Vagina (tissue), 2 donors: ENCODE measurements at places on chromosomes 13 and 19. TPM values are rescaled to one million over a fixed set of nuclear protein-coding genes. Genes with fewer than 3 reads are reported as not detected.

- no peak for DNase-seq
Observed at GRCh38 chr19:38204728-38205127, 19.3 kb downstream of the DPF1 start.

GRCh38 chr19:55554741-55555152 is 9.4 kb upstream of the SBK3 start:
- DNase-seq = no peak

GRCh38 chr19:47241919-47242577 is 11.0 kb upstream of the BBC3 start:
- no peak for DNase-seq

DNA sequence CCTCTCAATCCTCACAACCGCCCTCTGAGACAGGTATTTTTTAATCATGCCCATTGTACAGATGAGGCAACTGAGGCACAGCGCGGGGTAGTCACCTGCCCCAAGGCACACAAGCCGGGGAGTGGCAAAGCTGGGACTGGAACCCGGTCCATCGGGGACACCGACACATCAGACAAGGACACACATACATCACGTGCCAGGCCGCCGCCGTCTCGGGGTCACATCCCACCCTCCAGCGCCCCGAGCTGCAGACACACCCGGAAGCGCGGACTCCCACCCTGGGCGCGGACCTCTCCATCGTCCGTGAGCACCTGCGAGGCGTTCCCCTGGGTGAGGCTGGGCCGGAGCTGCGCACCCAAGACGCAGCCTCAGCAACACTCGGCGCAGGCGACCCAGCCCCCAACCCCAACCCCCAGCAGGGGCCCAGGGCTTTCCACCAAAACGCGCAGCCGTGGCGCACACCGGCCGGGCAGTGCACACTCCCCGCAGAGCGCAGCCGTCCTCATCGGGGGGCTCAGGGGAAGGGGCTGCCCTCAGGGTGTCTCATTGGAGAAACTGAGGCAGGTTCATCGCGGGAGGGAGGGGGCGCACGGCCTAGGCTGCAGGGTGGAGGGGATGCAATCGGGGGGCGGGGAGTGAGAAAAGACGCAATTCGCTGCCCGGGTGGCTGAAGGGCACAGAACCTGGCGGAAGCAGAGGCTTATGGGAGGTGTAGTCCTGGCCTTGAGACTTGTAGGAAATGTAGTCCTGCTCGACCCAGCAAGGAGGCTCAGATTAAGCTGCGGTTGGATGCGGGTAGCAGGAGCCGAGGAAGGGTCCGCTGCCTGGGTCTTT is 1.9 kb upstream of the LMTK3 start:
- no peak for DNase-seq

DNA sequence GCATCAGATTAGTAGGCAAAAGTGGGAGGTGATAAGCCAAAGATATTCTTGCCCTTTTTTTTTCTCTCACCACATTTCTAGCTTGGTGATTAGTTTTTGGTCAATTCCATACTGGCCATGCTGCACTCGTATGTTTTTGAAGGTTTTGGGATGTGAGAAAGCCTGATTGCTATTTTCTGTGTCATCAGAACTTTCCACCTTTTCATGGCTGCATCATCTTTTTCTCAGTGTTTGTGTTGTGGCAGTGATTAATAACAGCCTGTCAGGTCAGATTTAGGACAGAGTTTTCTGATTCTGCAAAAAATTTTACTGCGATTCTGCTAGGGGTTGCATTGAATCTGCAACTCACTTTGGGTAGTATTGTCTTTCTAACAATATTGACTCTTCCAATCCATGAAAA is 32.9 kb downstream of the PSG1 start:
- DNase-seq = no peak

DNA sequence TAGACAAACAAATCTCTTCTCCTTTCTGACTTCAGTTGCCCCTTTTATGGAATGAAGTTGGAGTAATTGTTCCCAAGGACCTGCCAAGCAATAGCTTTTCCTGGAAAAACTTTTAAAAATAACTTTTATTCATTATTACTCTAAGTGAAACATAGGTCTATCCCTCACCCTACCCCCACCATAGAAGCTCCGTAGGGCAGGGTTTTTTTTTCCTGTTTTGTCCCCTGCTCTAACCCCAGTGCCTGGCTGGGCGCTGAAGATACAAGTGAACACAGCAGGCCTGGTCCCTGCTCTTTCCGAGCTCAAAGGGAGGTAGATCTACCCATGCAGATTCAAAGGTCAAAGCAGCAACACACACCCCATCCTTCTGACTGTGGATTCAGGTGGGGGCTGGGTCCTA is 8.7 kb upstream of the GNG8 start:
- DNase-seq = no peak

GRCh38 chr19:36111200-36111539 is 227 bp downstream of the OVOL3 start:
- DNase-seq = no peak

DNA sequence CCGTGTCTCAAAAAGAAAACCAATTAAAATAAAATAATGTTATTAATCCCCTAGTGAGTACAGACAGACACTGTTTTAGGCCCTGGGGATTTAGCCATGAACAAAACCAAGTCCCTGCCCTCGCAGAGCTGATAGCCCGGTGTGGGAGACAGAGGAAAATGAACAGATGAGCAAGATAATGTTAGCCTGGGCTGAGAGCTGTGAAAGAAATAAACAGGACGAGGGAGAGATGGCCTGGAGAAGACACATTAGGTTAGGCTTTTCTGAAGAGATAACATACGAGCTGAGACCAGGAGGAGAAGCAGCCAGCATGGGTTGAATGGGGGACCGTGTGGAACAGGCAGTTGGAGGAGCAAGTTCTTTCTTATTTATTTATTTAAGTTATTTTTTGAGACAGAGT is 9.0 kb downstream of the RELB start:
- DNase-seq = no peak

GRCh38 chr19:34961775-34962686 is 2.0 kb downstream of the ZNF792 start:
- DNase-seq = no peak

DNA sequence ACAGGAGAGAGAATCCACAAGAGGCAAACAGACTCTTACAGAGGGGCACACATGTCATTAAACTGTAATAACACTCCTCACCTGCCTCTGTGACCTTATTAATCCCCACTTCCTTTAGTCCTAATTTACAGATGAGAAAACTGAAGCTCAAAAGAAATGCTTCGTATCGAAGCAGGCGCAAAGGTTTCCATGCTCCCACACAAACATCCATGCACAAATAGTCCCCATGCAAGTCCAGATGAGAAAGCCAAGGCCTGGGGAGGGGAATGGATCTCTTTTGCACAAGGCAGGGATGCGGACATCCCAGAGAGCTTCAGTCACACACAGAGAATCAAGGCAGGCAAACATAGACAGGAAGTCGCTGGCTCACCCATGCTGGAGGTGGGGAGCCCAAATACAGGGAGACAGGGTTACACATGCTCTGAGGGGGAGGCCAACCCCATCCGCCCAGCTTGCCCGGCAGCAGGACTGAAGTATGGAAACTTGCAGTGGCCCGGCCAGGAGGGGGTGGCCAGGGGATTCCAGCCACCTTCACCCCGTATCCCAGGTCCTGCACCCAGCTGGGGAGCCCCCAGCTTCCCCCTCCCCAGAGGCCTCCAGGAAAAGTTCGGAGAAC is 468 bp downstream of the S1PR5 start:
- no peak for DNase-seq

DNA sequence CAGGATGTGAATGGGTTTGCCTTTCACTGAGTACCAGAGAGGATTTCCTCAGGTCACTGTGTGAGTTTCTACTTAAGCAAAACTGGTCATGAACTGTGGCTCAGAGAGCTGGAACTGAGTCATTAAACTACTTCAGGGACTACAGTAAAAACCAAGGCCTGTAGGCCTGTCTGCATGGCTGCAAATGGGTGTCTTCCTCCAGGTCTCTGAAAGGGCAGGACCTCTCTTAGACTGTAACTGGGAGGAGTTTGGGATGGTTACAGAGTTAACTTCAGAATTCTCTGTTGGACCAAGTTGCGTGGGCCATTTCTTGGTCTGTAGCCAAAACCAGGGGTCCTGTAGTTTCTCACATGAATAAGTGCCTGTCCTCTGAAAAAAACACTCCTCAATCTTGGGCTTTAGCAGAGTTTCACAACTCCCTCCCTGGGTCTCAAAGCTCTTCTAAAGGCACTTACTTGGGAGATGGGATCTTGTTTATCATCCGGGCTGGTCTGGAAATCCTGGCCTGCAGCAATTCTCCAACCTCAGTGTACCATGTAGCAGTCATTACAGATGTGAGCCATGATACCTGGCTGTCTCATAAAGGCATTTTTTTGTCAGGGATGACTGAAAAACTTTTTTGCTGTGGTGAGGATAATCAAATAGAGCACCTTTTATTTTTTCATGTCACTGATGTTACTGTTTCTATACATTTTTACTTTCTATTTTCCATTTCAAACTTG is 19.7 kb downstream of the ZNF714 start:
- no peak for DNase-seq

GRCh38 chr19:47280183-47280797 is 5.6 kb downstream of the INAFM1 start:
- no peak for DNase-seq

DNA sequence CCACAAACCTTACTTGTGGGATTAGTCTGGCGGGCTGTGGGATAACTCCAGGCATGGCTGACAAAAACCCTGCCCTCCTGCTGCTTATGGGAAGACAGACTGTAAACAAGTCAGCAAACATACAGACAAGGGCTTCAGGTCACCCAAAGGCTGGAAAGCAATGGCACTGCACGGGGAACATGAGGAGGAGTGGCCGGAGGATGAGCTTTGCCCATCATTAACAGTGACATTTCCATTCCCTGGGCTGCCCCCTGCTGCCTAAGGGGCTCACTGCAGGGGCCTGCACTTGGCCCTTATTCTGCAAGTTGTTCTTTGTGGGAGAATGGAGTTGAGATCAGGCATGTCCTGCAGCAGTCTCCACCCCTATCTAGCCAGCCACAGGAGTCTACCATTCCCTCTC is 91.3 kb downstream of the UQCRFS1 start:
- DNase-seq = no peak

DNA sequence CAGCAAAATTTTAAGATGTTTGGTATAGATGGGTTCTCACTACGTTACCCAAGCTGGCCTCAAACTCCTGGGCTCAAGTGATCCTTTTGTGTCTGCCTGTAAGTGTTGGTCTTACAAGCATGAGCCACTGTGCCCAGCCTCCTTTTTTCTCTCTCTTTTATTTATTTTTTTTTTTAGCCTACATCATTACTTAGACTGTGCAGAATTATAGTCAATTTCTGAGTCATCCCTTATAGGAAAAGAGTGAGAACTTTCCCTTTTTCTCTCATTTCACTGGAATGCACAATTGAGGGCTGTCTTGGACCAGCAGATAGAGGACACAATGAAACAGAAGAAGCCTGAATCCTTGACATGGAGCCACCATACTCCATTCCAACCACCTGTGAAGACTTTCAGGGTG is 13.3 kb downstream of the TSKS start:
- no peak for DNase-seq

The BICRA gene
- 5.2 TPM for total RNA-seq

The SLITRK6 gene
- total RNA-seq = 0.74 TPM

The HAUS5 gene
- 11.0 TPM for total RNA-seq

The CKM gene
- total RNA-seq = not detected

The APLP1 gene
- total RNA-seq = 1.5 TPM

The LIM2 gene
- not detected for total RNA-seq

The FXYD7 gene
- 3.4 TPM for total RNA-seq

The NCR1 gene
- total RNA-seq = 2.7 TPM

The LYL1 gene
- 11.5 TPM for total RNA-seq

The KCNN1 gene
- 1.5 TPM for total RNA-seq

The PGLYRP1 gene
- not detected for total RNA-seq

The ETV2 gene
- total RNA-seq = not detected

The TRPC4 gene
- 8.3 TPM for total RNA-seq

The SAMD4B gene
- 128 TPM for total RNA-seq

The IRGC gene
- total RNA-seq = not detected

The ANKLE1 gene
- total RNA-seq = 2.9 TPM

The PCDH9 gene
- 3.7 TPM for total RNA-seq

The PPP5C gene
- total RNA-seq = 60.4 TPM
